ENCODE measurements at places on chromosomes 2 and 18.

- DNase-seq, result no peak
Measured at GRCh38 chr18:13619505-13620205, 106.7 kb downstream of the FAM210A start.

- no peak for DNase-seq
Measured at GRCh38 chr2:105577762-105578161, 166.9 kb upstream of the NCK2 start.

GRCh38 chr2:168997118-168997521 is 34.0 kb downstream of the ABCB11 start:
- peak; percentile 70 for DNase-seq

DNA sequence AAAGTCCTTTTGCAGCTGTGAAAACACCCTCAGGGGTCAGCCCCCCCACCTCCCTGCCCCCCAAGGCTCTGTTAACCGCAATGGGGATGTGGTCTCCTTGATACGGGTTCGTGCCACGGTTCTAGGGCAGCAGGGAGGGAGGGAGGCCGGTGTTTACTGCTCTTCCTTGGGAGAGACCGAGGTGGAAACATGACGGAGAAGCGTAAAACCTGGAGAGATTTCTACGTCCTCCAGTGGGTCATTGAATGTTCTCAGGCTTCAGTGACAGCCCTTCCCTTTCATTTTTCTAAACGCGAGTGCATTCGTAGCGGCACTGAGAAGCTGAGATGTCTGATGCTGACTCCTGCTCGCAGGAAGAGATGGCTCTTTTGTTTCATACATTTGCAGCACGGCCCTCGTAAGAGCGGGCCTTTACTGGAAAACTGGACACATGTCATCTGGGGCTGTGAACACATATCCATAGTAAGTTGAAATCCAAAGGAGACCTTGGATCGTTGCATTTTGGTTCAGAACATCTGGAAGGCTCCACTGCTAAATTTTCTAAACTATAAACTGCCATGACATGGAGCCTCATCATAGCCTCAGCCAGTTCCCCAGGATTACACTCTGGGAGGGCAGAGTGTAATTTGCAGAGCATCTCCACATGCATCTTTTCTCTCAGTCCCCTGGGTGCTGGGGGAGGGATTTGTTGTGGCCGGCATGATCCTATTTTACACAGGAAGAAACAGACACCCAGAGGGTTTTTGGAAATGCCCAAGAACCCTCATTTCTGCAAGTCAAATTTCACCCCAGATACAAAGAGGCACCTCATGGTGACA is 40.6 kb upstream of the HDAC4 start:
- DNase-seq, result no peak

DNA sequence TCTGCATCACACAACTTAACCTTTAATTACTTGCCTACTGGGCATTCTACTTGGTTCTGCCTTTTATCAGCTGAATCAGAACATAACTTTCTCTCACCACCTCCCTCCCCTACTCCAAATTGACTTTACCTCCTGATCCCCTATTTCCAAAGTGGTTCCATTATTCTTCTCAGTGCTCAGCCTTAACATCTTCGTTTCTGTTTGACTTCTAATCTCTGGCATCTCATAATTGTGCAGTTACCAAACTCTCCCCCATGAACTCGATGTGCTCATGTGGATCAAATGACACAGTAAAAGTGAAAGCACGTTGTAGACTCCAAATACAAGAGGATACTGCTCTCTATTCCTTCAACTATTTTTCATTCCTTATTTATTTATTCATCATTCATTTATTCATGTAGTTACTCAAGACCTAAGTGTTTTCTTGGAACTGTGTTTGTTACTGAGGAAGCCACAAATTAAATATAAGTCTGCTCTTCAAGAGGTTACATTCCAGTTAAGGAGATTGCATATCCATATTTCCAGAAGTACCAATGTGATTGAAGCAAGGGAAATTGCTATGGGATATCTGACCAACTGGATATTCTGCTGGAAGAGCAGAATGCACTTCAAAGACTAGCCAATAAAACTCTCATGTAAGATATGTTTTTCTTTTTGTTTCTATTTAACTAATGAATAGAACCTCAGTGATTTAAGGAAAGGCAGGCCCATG is 158.8 kb downstream of the TMEFF2 start:
- peak; percentile 73 for DNase-seq

GRCh38 chr2:109721135-109721534 is 73.0 kb upstream of the RGPD5 start:
- no peak for DNase-seq

DNA sequence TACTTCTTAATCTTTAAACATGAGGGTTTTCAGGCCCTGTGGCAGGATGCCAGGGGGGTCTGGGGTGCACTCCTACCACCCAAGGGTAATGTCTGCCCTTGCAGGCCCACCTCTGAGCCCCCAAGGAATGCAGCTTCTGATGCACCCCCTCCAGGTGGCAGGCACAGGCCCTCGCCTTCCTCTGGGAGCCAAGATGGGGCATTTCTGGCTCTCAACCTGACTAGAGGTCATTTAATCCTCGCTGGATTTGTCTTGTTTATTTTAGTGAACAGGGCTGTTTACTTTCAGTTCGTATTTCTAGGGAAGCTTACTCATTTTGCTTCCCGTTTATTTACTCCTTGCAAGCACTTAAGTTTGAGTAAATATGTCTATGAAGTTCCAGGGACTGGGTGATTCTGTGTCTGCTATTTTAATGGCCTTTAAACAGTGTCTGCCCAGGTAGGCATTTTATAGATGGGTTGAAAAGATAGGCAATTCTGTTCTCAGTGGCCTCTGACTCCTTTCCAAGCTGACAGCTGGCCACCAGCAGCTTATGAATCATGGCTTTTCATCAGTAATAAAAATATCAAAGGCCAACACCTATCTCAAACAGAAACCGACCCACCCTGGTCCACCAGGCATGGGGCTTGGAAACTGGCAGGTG is 11.1 kb upstream of the DNPEP start:
- DNase-seq, result peak; percentile 33

DNA sequence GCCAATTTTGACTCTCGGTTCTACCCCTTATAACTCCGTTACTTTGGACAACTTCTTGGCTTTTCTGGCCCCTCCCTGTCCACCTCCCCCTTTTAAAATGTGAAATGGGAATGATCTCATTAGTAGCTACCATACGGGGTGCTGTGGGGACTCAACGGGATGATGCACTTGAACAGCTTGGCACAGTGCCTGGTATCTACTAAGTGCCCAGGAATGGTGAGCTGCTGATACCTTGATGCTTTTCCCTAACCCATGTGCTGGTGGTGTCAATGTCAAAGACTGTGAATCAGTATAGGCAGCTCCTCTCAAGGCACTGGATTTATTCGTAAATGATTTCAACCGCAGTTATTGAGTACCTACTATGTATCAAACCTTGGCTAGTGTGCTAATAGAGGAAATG is 204.2 kb downstream of the LOXHD1 start:
- DNase-seq, result no peak

- DNase-seq, result no peak
Measured at GRCh38 chr2:130765464-130765863, 10.1 kb downstream of the AMER3 start.

DNA sequence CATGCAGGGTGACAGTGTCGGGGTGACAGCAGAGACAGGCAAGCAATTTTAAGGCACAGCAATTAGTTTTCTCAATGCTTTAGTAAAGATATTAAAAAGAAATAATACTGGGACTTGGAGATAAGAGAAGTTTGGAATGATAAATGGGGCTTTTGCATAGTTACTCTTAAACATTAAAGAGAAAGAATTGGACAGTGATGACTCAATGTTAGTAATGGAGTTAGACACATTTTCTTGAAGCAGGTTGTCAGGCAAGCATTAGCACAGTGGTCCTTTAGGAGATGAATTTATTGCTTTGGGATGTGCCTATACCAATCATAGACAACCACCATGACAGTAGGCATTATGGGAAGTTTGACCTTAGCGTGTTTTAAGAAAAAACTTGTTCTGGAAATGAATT is 228.3 kb upstream of the RAB12 start:
- peak; percentile 32 for DNase-seq

GRCh38 chr2:21939967-21940366 is 816.2 kb downstream of the TDRD15 start:
- peak; percentile 11 for DNase-seq

- no peak for DNase-seq
Measured at GRCh38 chr2:128378231-128379020, 59.8 kb upstream of the HS6ST1 start.

DNA sequence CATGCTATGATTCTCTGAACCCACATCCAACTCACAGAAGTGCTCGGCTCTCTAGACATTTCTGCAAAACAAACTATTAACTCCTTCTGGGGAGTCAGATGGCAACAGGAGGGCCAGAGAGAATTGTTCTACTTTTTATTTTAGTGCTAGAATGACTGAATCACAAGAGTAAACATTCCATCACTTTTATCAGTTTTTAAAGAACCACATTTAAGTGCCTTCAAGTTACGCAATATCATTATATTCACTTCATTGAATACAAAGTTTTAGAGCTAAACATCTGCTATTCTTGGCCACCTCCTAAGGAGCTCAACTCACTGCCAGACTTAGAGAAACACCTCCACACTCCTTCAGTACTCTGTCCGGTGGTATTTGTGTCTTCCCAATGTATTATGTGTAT is 22.4 kb downstream of the B4GALT6 start:
- peak; percentile 71 for DNase-seq

DNA sequence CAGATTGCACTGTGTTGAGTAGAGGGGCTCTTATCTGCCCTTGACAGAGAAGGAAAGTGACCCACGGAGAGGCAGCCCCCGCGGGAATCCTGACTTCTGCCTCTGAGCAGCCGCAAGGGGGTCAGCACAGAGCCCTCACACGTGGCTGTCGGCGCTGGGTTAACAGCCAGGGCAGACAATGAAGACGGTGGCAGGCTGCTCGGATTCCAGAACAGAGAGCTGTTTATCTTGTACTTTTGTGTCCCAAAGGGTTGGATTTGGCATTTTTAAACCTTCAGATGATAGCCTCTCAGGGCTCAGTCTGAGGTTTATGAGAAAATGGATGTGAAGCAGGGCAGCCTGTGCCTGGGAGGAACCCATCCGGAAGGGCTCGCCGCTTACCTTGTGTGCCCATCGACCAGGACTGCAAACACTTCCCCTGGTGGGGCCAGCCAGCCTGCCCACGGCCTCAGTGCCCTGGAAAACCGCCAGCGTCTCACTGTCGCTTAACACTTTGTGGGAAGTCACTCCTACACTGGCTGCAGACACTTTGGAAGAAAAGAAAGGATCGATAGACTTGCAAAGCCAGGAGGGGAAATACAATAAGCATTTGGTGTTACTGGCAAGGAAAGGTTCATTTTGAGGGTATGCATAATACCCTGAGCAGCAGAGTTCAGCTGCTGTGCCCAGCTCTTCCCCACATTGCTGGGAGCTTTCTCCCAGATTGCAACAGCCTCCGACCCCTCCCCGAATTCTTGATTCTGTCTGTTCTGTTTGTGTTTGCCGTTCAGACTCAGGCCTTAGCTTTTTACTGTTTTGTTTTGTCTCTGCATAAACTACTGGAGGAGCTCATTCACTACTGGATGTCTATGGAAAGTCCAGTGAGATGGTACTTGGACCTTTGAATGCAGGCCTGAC is 325.3 kb upstream of the MYT1L start:
- DNase-seq, result no peak

DNA sequence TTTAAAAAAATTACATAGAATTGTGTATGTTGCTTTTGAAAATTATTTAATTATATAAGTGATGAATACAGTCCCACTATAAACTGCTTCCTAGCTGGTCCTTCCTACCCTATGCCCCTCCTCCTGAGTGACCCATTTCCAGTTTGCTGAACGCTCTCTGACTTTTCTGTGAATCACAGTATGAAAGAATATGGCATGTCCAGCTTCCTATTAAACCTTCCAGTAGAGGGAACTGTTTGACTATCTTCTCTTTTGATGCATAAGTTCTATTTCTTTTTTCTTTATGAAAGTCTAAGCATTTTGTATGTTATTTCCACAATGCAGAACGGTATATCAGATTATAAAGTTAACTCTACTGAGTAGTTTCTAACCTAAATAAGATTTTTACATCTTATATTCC is 41.3 kb downstream of the PSMG2 start:
- DNase-seq, result peak; percentile 74

- DNase-seq, result peak; percentile 9
Measured at GRCh38 chr2:72143441-72144273, 4.0 kb downstream of the CYP26B1 start.

DNA sequence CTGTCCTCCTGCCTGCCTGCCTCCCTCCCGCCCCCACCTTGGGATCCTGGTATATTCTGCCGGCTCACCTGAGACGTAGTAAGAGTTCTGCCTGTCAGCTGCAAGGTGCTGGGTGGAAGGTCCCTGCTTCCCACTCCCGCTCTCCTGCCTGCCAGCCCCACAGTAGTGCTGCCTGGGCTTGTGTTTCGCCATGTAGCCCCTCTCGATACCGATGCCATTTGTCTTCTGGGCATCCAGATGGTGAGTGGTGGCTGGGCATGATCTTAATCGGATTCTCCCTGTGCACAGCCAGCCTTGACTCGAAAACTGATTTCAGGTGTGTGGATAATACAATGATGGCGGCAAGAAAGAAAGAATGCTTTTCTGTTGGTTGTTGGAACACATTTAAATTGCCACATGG is 184.9 kb downstream of the AGAP1 start:
- no peak for DNase-seq

GRCh38 chr2:45833968-45834344 is 182.5 kb downstream of the PRKCE start:
- no peak for DNase-seq

DNA sequence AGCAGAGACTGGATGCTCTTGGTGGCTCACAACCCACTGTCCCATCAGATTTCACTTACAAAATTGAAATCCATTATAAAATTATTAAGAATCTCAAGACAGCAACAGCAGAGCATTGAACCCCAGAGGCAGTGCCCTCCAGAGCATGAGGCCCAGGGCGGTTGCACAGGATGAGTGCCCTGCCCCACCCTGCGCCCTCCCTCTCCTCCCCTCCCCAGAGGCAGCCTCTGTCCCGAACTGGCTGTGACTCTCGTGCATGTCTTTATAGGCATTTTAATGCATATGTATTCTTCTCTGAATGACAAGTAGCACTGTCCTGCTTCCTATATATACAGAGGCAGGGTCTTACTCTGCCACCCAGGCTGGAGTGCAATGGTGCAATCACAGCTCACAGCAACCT is 10.4 kb downstream of the MFSD2B start:
- DNase-seq, result no peak

GRCh38 chr18:59867337-59868104 is 32.3 kb upstream of the PMAIP1 start:
- DNase-seq, result peak; percentile 36

DNA sequence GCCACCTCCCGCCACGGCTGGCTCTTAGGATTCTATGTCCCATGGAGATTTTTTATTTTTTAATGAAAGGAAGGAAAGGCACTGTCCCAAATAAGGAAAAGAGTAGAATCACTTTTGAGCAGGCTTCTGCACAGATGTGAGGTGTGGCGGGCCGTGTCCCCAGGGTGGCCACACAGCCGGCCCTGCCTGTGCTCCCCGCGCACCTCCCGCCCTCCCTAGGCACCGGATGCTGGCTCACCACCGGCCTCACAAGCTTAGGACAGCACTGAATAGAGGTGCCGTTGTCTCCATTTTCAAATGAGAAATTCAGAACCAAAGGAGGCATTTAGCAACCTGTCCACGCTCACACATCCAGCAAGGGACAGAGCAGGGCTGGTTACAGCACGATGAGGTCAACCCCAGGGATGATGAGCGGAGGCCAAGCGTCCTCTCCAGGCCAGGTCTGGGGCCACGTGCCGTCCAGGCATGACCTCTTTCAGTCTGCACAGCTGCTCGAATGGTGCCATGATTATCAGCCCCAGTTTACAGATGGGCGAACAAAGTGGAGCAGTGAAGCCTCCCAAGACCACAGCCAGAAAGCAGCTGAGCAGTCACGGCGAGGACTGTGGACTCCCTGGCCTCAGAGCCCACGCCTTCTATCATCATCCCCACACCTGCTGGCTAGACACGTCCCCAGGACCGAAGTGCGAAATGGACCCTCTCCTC is 20.7 kb upstream of the TEX51 start:
- DNase-seq, result no peak
